ENCODE measurements at places on chromosomes 13 and 19. TPM values are rescaled to one million over a fixed set of nuclear protein-coding genes. Genes with fewer than 3 reads are reported as not detected.

The RXFP2 gene
- not detected for total RNA-seq

DNA sequence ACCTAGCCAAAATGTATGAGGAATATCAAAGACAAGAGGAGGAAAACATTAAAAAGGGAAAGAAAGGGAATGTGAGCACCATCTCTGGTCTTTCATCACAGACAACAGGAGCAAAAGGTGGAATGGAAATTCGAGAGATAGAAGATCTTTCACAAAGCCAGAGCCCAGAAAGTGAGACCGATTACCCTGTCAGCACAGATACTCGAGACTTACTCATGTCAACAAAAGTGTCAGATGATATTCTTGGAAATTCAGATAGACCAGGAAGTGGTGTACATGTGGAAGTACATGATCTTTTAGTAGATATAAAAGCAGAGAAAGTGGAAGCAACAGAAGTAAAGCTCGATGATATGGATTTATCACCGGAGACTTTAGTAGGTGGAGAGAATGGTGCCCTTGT lies 217.0 kb downstream of the NBEA start:
- no peak for DNase-seq

DNA sequence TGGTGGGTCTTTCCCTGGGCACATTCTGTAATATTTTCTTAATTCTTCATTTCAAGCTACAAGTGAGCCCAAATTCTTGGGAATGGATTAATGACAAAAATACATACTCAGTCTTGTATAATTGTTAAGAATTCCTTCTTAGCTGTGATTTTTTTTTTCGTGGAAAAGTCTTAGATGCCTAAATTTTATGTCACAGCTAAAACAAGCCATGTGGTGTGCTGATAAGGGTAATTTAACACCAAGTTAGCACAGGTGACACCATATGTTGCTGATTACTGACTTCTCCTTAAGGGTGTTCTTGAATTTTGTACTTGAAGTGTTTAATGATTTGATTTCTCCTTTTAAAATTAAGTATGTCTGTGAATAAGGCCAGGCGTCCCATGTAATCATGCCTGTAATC lies 29.3 kb downstream of the WDFY2 start:
- DNase-seq, result no peak

GRCh38 chr19:44738603-44739558 lies 9.6 kb upstream of the BCL3 start:
- DNase-seq, result no peak

DNA sequence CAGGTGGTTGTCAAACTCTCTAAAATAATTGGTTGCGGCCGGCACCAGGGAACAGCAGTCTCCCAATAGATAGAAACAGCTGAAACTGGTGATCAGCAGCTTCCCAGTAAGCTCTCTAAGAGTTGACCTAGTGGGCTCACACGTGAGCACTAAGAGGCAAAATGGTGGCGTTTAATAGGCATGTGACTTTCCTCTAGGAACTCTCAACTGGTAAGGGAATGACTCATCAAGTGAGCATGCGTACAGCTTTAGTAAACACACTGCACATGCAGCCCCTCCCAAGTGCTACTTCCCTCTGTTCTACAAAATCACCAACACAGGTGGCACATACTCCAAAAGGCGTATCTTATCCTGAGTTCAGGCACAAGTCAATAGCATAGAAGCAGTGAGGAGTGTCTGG lies 41.7 kb downstream of the TNFSF11 start:
- no peak for DNase-seq

Data from omental fat pad (tissue), 4 donors.